ENCODE measurements at places on chromosomes 3 and 15. TPM values are rescaled to one million over a fixed set of nuclear protein-coding genes. Genes with fewer than 3 reads are reported as not detected.

GOLGA6A gene
- total RNA-seq = 0.05 TPM

ISG20 gene
- 40.1 TPM for total RNA-seq

CA12 gene
- total RNA-seq = 168 TPM

PLAAT1 gene
- not detected for total RNA-seq

AGBL1 gene
- total RNA-seq = not detected

CSPG5 gene
- total RNA-seq = 1.4 TPM

NKIRAS1 gene
- total RNA-seq = 7.9 TPM

C3orf70 gene
- not detected for total RNA-seq

Measured in A549 treated with CORT108297 at 1 μM for 4 hours (cell line).